ENCODE measurements at places on chromosomes 2 and 18.

- no peak for DNase-seq
These were observed 440.2 kb upstream of the ST6GAL2 start for GRCh38 chr2:107325981-107326786.

GRCh38 chr2:213787869-213788268 lies 503.6 kb downstream of the SPAG16 start:
- DNase-seq = no peak

- DNase-seq = no peak
These were observed 419.5 kb downstream of the NUP35 start for GRCh38 chr2:183543731-183544130.

DNA sequence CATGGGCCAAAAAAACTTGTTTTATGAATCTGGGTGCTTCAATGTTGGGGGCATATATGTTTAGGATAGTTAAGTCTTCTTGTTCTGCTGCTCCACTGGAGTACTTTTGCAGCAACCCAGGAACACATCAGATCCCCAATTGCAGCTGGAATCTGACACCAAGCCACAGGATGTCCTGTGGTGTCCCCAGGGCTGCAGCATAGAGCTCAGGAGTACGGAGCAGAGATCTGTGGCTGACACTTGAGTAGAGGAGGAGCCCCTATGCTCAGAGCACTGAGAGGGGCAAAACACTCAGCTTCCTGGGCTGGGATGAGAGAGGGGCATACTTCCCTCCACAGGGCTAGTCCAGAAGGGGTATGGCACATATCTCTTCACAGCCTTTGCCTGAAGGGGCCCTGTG lies 138.9 kb upstream of the ERBB4 start:
- DNase-seq = no peak

DNA sequence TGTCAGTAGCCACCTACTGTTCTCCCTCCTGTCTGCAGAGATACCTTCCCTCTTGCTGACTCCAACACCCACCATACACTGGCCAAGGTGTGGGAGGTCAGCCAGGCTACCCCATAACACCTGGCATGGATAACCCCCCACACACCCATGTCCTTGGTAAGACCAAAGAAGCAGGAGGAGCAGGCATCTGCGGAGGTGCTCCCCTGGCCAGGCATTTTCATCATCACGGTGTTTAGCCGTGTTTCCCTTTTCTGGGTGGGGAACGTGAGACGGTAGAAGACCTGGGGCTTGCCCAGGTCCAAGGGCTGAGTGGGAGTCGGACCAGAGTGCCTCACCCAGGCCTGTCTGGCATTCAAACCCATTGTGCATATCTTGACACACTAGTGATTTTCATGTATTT lies 150.3 kb downstream of the SMAD7 start:
- DNase-seq = no peak

DNA sequence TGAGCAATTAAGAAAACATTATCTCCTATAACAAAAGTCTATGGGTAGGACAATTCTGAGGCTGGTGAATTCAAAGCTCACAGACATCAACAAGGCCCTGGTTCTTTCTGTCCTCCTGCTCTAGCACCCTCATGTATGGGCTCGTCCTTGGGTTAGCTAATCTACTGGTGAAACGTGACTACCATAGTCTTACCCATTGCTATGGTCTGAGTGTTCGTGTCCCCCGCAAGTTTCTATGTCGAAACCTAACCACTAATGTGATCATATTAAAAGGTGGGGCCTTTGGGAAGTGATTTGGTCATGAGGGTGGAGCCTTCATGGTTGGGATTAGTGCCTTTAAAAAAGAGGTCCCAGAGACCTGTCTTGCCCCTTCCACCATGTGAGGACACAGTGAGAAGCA lies 564.7 kb downstream of the TNS1 start:
- DNase-seq = no peak

DNA sequence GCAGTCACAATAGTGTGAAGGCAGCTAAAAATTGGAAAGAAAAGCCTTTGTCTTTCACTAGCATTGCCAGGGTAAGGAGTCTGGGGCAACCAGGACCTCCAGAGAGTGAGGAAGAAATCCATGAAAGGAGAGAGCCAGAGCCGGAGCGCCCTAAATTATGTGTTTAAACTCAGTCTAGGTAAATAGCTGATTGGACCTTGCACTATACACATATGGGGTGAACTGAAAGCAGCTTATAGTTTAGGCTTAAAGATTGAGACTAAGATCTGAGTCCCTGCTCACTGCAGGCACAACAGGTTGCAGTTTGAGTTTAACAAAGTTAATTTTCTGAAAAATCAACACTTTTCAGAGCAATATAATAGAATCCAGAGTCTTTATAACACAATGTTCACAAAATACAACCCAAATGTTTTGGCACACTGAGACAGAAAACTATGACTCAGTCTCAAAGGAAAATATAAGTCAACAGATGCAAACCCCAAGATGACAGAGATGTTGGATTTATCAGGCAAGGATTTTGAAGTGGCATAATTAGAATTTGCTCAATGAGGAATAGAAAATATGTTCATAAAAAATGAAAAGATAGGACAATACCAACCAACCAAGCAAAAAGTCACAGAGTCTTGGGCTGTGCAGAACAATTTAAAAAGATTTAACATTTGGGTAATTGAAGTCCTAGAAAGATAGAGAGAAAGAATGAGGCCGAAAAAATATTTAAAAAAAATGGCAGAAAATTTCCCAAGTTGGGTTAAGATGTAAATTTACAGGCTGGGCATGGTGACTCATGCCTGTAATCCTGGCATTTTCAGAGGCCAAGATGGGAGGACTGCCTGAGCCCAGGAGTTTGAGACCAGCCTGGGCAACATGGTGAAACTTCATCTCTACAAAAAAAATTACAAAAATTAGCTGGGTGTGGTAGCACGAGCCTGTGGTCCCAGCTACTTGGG lies 39.6 kb downstream of the DOK1 start:
- no peak for DNase-seq

DNA sequence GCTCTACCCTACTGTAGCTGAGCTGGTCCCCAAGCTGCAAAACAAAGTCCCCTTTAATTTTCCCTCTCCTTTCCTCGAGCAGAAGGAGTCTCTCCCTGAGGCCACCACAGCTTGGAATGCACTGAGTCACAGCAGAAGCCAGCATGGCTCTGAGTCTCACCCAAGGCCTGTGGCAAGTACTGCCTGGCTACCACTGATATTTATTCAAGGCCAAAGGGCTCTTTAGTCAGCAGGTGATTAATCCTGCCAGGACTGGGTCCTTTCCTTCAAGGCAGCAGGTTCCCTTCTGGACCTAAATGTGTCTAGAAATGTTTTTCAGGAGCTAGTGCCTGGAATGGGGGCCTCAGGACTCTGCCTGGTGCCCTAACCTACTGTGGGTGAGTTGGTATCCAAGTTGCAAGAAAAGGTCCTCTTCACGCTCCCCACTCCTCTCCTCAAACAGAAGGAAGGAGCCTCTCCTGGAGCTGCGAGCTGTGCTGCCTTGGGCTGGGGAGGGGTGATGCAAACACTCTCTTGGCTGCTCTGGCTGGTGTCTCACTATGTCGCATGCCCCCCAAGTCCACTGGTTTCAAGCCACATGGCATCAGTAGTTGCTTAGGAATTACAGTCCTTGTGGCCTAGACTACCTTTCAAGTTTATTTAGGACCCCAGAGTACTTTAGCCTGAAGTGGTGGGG lies 53.4 kb downstream of the CD28 start:
- no peak for DNase-seq

DNA sequence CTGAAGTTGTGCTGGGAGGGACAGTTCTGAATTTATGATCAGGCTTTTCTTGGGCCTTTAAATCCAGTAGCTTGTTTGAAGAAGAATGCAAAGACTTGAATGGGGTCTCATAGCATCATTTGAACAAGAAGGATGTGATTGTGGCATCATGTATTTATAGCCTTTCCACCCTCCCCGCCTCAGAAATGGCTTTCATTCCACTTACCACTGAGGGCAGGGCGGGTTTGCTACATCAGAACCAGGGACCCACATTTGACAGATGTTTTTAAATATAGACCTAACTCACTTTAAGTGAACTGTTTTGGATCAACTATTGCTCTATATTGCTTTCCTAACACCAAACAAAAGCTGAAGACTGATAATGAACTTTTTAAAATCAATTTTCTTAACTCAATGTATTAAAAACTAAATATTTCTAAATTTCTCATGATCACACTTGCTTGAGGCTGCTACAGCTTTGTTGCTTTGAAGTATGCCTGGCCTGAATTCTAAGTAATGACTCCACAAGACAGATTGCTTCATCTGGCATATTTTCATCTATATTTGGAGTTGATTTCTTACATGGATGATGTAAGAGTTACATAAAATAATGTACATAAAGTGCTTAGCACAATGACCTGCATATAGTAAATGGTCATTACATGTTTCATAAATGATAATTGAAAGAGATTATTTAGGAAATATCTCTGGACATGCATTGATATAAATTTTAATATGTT lies 1552.9 kb upstream of the SLC39A10 start:
- no peak for DNase-seq

- no peak for DNase-seq
These were observed 61.8 kb upstream of the ZC3H15 start for GRCh38 chr2:186424265-186424664.

DNA sequence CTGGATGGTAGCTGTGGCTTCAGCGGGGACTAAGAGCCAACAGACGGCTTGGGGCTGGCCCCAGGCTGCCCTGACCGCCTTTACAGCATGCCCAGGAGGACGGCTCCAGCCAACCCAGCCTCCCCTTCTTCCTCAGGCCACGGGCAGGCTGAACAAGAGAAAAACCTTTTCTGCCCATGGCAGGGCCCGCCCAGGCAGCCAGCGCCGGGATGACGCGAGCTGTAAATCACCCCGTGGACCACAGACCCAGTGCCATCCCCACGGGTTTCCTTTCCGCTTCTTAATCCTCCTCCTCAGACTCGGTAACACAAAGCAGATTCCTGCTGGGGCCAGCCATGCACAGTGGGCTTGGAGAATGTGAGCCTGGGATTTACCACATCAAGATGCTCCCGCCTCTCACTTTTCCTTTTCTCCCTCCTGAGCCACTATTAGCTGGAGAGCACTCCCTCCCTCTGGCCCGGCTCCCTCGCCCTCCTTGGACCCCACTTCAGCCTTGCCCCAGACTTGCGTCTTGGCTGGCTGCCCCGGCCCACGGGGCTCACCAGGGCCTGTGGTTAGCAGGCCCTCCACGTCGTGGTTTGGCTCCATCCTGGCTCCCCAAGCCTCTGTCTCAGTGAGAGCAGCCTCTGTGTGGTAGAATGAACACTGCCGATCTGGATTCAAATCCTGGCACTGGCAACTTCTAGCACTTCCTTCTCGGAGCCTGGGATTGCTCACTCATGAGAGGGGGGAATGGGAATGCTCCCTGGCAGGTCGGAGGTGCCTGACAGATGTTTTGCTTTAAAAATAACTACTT lies 31.4 kb downstream of the ATOH8 start:
- DNase-seq = no peak

DNA sequence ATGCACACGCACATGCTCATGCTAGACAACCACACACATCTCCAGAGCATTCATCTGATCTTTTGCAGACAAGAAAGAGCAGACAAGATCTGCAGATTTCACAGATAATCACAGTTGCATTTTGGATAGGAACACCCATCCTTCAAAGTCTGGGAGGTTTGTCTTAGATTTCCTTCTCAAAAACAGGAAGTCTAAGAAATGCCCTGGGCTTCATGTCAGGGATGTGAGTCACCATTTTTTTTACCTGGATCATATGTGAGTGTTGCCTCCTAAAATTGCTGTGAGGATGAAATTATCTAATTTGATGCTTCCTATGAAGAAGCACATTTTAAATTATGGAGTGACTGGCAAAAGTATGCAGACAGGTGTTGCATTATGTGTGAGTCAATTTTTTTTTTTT lies 46.1 kb downstream of the SRD5A2 start:
- DNase-seq = no peak

- DNase-seq = no peak
These were observed 3.9 kb downstream of the IL18R1 start for GRCh38 chr2:102359527-102359926.

- no peak for DNase-seq
These were observed 15.1 kb downstream of the AAK1 start for GRCh38 chr2:69628325-69629021.

GRCh38 chr2:49931241-49931640 lies 776.9 kb upstream of the FSHR start:
- DNase-seq = no peak

GRCh38 chr2:6966446-6966940 lies 49.3 kb downstream of the RNF144A start:
- no peak for DNase-seq

GRCh38 chr2:134367213-134367612 lies 113.3 kb downstream of the MGAT5 start:
- DNase-seq = no peak

- no peak for DNase-seq
These were observed 8.2 kb downstream of the GDF7 start for GRCh38 chr2:20674974-20675679.

GRCh38 chr2:191479680-191480023 lies 198.3 kb upstream of the NABP1 start:
- DNase-seq = no peak

DNA sequence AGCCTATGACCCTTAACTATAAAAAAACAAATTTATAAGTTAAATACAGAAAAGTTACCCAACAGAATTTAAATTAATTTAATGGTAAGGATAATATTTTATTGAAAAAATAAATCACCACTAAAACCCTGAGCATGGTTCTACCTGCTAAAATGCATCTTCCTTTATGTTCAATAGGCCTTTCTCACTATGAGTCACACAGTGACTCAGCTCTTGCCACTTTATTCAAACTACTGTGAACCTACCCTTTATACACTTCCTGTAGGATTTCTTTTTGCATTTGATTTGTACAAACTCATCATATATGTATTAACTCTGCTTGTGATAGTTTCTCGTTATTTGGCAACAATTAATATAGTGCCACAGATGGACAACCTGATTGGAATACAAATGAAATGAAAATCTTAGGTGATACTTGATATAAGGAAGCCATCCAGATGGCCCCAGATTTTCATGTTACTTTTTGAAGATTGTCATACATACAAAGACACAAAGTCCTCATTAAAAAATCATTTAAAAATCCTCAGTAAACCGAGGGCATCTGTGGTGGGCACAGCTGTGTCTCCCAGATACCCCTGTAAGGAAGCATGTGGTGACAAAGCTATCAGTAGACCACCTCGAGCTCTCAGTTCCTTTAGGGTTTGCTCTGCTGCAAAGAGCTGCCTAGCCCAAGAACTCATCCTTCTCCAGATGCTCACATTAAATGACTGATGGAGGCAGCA lies 55.2 kb upstream of the COBLL1 start:
- DNase-seq = no peak

- no peak for DNase-seq
These were observed 25.6 kb upstream of the SLC35F6 start for GRCh38 chr2:26738481-26738880.

- DNase-seq = no peak
These were observed 181.3 kb upstream of the ZEB2 start for GRCh38 chr2:144701259-144701658.

- DNase-seq = no peak
These were observed 420.0 kb upstream of the ST6GAL2 start for GRCh38 chr2:107305966-107306365.

- DNase-seq = no peak
These were observed 8.7 kb downstream of the CHMP1B start for GRCh38 chr18:11859903-11860407.

DNA sequence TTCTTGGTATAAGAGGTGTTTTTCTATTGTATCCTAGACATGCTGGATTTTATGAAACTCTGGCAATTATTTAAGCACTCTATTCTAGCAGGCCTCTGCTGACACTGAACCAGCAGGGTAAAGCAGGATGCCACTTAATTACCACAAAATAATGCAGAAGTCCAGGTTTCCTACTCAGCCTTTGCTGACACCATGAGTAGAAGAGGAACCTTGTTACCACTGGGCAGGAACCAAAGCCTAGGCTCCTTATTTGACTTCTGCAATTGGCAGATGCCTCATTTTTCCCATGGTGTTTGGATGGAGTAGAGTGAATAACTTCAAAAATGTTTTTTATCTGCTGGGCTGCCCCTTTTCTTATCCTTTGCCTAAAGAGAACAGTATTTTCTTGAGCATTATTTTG lies 60.8 kb downstream of the THNSL2 start:
- DNase-seq = no peak

All from NCI-H1417 treated with DMSO at 0.1 percent for 48 hours (cell line).